ENCODE measurements at places on chromosomes 6 and 20. TPM values are rescaled to one million over a fixed set of nuclear protein-coding genes. Genes with fewer than 3 reads are reported as not detected.

DNA sequence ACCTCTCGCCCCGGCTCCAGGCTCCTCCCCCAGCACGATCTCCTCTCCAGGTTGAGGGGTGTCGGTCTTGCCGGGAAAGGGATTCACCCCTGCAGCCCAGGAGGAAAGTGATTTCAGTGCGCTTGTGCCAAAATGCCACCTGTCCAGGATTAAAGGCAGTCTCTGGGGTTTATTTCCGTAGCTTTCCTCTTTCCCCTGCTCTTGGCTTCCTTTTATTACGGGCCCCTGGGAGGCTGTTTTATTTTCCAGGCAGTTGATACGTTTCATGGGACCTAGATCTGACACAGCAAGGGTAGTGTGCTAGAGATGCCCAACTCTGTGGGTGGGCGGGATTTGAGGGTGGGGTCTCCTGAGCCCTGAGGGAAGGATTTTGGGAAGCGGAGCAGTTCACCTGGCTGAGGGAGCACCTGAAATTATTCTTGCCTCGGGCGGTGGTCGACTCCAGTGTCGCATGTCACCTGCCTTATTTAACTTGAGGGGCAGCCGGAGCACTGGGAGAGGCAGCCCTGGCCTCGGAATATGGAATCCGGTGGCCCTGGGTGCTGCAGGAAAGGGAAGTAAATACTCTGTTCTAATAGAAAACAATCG, 9.5 kb upstream of the NKX2-2 start:
- no peak for ATAC-seq

Gene LY6G6C
- not detected for total RNA-seq

- no peak for ATAC-seq
Observed at GRCh38 chr20:63099456-63100173, 92.9 kb upstream of the BHLHE23 start.

- no peak for ATAC-seq
Observed at GRCh38 chr6:124033501-124033900, 229.8 kb downstream of the NKAIN2 start.

Gene RNF39
- not detected for total RNA-seq

Gene FGD2
- total RNA-seq, result 18.6 TPM

DNA sequence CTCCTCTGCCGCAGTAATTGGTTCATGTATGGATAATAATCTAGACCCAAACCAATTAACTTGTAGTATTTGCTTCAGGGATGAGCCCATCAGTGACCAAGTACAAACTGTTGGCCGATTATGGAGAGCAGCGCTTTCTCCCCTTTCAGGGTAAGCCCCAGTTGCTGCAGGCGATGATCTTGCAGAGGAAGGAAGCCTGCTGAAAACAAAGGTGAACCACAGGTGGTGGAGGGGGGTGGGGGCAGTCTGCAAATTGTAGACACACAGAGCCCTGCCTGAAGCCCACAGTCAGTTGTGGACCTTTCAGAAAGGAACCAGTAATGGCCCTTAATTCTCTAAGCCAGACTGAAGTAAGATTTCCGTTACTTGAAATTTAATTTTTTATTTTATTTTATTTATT, 167.9 kb upstream of the JARID2 start:
- ATAC-seq, result no peak

DNA sequence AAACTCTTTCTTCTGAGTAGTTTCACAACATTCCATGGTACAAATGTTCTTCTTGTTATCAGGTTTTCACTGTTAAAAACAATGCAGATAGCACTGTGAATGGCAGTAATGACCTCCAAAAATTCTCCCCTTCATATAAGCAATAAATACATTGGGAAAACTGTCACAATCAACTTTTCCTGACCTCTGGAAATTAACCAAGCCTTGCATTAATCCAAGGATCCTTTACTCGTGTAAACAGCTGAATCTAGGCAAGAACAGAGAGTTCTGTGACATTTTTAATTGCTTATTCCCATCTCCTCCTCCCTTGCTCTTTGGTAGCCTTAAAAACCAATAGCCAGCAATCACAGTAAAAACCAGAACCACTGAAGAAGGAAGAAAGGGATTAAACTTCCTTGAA, 37.8 kb downstream of the FOXQ1 start:
- no peak for ATAC-seq

DNA sequence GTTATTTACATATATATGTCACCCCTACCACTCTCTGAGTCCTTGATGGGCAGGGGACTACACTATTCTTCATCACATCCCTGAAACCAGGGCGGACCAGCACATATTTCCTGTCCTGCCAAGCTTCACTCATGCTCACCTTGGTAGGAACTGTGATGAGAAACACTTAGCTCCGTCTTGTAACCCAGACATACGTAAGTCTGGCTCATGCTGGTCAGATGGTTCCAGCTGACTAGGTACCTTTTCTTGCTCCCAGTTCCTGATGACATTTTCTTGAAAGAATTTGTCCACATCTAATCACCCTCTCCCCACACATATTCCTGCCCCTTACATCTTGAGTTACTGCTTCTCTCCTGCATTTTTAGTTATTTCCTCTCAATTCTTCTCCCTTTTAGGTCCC, 122.2 kb upstream of the MYLIP start:
- ATAC-seq, result no peak

- no peak for ATAC-seq
Observed at GRCh38 chr6:1701668-1702353, 92.1 kb downstream of the FOXC1 start.

- no peak for ATAC-seq
Observed at GRCh38 chr6:33976437-33977360, 169.2 kb downstream of the GRM4 start.

Gene SYCP2
- 4.7 TPM for total RNA-seq

Gene ADGRF5
- total RNA-seq, result 36.3 TPM

GRCh38 chr6:235763-236360, 56.4 kb upstream of the DUSP22 start:
- ATAC-seq, result peak; percentile 61

- ATAC-seq, result no peak
Observed at GRCh38 chr20:23362392-23363256, 642 bp downstream of the GZF1 start.

Data from gastroesophageal sphincter (tissue), 4 donors.